ENCODE measurements at places on chromosomes 7 and 10.

GRCh38 chr10:100780324-100780723 lies 34.9 kb downstream of the PAX2 start:
- no peak for DNase-seq

DNA sequence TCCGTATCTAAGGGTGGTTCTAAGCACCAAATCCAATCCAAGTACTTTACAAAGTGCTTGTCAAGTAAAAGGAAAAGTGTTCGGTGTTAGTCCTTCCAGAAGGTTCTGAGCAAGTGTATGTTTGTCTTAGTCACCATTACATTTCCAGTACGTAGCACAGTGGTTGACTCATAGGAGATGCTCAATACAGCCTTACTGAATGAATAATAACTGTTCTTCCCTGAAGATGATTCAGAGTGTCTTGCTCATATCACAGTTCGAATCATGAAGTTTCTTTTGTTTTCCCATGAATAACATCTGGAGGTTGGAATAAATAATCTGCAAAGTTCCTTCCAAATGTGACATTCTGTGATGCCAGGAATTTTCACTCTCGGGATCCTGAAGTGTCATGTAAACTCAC lies 53.4 kb downstream of the WNT2 start:
- no peak for DNase-seq

DNA sequence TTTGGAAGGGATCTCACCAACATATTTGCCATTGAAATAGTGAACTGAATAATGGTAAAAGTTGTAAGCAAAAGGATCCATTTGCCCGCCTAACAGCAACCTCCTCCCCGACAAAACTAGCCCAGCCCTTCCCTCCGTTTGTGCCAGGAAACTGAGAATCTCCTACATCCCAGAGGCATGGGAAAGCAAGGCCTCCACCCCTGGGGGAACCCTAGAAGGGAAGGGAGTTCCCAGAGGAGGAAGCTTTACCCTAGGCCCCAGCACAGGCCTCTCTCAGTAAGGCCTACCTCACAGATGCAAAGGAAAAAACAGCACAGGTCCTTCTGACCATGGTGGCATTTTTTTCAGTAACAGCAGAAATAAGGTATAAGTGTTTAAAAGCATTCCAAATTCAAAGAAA lies 229.7 kb downstream of the ELMO1 start:
- peak; percentile 63 for DNase-seq

- DNase-seq: no peak
Measured at GRCh38 chr7:55160539-55160938, 141.7 kb downstream of the EGFR start.

DNA sequence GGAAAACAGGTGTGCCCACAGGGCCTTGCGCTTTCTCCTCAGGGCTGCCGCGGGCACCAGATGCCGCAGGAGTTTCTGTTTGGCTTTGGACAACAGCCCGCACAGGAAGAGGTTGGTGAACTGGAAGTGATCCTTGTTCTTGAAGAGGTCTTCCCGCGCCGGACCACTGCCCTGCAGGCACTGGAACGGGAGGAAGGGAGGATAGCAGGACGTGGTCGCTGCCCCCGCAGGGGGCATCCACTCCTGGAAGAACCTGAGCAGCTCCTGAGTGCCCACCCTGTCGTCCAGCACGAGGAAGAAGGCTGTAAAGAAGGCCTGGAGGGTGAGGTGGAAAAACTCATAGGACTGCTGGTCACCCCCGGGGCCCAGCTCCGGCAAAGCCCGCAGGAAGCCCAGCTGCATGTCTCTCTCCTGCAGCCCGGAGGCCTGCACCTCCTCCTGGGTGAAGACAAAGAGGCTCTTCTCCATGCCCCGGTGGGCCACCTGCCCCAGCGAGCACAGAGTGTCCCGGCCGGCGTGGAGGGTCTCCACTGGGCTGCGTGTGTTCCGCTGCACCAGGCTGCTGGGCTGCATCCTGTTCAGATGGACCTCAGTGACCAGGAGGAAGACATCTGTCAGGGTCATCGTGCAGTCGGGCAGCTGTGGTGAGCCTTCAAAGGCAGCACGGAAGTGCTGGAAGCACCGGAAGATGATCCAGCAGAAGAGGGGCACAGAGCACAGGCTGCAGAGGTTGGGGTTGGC lies 26.9 kb downstream of the NOD1 start:
- no peak for DNase-seq

DNA sequence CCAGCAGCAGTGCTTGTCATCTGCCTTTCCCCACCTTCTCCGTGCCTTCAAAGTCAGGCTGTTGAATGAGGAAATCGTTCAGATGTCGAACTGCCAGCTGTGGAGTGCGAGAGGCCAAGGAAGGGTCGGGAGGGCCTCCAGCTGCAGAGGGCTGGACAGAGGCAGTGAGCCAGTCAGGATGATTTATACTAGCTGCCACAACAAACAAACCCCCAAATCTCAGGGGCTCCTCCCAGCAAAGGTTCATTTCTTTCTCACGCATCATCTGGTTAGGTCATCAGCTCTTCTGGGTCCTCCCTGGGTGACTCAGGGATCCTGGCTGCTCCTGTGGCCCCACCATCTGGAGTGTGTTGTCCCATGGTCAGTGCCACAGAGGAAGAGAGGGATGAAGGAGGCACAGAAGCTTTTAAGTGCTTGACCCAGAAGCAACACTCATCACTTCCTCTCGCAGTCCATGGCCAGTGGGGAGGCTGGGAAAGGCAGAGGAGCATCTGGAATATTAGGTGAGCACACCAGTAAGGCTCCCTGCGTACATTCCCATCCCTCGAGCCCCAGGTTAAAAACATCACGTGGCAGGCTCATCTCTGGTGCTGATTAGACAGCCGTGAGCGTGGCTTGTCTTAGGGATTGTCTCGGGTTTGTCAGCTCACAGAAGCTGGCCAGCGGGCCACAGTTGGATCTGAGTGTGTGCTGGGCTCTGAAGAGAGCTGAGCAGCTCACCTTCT lies 140.7 kb downstream of the RGS10 start:
- no peak for DNase-seq

GRCh38 chr7:523347-524336 lies 4.0 kb upstream of the PDGFA start:
- no peak for DNase-seq

DNA sequence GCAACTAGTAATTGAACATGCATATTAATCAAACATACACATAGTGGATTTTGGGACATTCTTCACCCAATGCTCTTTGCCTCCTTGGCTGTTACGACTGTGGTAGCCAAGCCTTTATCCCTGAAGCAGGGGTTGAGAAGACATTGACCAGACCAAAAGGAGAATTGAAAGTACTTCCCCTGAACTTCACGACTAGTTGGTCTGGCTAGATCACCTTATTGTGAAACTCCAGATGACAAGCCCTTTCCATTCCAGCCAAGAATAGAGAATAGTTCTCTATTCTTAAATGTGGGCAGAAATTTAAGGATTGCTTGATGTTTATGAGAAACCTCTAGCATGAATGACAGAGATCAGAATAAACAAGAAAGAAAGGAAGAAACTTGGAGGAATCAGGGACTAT lies 97.0 kb downstream of the LRMDA start:
- peak; percentile 87 for DNase-seq

DNA sequence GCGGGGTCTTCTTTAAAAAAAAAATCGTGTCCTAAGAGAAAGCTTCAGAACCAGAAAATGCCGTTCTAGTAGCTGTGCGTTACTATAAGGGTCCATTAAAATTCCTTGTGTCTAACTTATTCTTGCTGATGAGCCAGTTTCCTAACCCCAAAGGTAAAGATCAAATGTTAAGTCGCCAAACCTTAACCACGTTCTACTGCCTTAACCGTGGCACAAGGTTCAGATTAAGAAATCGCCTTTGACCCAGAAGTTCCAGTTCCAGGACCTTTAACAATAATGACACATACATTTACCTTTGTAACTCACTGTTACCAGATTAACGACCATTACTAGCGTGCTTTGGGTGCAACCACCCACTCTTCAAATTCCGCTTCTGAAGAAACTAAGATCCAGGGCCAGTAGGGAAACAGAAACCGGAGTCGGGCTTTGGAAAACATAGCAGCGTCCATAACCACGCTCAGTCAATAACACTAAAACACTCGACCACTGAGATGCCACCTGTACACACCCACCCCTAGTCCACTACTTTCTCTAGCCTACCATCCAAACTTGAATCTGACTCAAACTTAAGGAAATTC lies 620 bp downstream of the BET1 start:
- DNase-seq: peak; percentile 35

GRCh38 chr10:111142092-111142768 lies 65.4 kb downstream of the ADRA2A start:
- no peak for DNase-seq

DNA sequence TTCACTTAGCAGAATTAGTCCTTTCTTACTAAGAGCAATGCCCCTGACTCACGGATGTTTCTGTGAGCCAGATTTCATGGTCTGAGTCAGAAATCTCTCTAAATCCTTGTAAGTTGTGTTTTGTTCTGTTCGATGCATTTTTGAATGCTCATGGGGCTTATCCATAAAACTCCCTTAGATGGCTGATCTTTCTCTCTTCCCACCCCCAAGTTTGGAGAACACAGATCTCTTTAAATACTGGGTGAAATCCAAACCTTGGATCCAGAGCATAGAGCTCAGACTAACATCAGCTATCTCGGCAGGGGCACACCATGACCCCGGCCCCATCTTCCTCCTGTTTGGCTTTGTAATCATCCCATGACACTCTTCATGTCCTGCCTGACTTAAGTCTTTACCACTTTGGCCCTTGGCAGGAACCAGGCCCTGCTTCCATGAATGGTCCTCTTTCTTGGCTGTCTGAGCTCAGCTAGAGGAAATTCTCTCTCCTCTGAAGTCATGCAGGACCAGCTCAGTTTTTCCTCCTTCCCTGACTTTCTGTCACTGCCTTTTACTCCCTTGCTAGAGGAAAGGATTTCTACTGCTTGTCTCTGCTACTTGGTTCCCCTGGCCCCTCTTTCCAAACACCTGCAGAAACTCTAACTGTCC lies 120.4 kb upstream of the RAB11FIP2 start:
- no peak for DNase-seq

- no peak for DNase-seq
Measured at GRCh38 chr10:5843686-5844344, 30.6 kb upstream of the GDI2 start.

DNA sequence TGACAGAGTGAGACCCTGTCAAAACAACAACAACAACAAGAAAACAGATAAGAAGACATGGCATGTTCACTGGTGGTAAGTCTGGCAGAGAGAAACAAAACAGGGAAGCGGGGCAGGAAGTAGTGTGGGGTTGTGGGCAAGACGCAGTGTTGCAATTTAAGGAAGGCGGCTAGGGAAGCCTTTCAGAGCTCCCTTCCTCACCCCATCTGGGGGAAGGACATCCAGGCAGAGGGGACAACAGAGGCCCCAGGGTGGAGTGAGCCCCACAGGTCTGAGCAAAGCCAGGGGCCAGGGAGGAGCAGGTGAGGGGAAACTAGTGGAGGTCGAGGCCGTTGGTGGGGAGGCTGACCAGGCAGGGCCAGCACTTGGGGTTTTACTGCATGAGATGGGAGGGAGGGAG lies 16.8 kb downstream of the LAT2 start:
- DNase-seq: peak; percentile 79

GRCh38 chr10:58853668-58854067 lies 322.8 kb upstream of the PHYHIPL start:
- no peak for DNase-seq

DNA sequence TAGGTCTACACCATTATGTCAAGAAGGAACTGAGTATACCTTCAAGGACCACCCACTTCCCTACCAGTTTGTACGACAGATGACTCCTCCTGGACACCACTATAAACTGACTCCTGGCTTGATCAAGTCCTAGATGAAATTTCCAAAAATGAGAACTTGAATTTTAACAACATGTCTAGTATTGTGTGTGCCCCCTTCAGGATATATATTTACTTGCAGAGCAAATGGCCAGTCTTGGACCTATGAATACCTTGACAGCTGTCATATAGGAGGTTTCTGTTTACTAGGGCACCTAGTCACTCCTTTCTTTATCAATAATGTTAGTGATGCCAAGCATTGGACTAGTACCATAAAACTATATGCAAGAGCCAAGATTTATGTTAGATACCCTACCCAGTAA lies 94.1 kb upstream of the TMEM26 start:
- no peak for DNase-seq
